Left cardiac atrium (tissue), 4 donors: ENCODE measurements at places on chromosomes 2 and 18.

- no peak for DNase-seq
Measured at GRCh38 chr2:203201426-203201825, 37.4 kb upstream of the CYP20A1 start.

GRCh38 chr2:73451263-73451972 lies 65.8 kb downstream of the ALMS1 start:
- DNase-seq, result no peak

DNA sequence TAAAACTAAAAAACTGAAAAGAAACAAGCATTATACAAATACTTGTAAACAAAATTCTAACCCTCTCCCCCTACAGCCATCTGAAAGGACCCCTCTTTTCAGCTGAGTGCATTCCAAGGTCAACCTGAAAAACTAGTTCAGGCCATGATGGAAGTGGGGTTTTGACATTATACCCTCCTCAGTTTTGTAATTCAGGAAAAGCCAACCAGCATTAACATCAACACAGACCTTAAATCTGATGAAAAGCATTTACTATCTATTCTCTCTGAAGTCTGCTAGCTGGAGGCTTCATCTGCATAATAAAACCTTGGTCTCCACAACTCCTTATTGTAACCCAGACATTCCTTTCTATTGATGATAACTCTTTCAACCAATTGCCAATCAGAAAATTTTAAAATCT lies 302.2 kb downstream of the CNTNAP5 start:
- DNase-seq, result no peak

DNA sequence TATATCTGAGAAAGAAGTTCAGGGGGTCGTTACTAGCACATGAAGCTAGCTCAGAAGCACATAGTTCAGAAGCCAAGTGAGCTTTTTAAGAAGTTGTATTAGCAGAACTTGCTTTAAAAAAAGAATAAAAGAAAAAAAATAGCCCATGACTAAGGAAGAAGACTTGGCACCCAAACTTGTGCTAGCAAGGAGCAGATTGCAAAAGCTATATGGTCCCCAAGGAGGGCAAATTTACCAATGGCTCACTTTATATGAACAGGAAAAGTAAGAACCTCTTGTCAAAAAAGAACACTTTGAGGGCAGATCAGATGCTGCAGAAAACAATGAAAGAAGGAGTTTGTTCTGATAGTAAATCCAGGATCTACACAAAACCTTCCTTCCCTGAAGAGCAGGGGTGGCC lies 486.5 kb upstream of the ACVR2A start:
- DNase-seq, result no peak

- no peak for DNase-seq
Measured at GRCh38 chr2:19185086-19185485, 173.3 kb downstream of the OSR1 start.

DNA sequence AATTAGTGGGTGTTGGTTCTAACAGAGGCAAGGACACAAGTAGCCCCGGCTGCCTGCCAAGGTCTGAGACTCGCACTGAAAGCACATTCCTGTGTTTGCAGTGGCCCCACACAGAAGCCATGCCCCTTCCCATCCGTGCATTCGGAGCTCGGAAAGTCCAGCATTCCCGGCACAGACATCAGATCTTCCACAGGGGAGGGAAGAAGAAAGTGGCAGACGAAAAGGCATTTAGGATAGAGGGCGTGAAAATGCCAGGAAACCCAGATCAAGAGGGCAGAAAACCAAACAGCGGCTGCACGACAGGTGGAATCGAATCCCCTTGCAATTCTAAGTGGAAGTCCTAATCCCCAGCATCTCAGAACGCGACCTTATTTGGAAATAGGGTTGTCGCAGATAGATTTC lies 105.5 kb upstream of the ASB18 start:
- no peak for DNase-seq

DNA sequence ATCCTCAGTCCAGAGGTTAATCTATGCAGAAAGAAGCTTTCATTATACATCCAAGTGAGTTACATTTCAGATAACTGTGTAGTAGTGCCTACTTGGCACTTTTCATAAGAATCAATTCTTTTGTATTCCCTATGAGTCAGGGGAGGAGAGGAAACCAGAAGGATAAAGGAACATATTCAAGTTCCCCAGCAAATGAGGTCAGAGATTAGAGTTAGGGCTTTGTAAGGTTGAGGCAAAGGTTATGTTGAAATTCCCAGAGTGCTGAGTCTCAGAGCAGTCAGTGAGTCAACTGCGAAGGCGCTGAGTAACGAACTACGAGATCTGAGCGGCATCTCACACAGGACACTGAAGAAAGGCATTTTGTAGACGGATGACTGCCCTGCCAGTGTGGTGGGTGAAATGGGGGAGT lies 25.1 kb upstream of the ME2 start:
- peak; percentile 35 for DNase-seq

DNA sequence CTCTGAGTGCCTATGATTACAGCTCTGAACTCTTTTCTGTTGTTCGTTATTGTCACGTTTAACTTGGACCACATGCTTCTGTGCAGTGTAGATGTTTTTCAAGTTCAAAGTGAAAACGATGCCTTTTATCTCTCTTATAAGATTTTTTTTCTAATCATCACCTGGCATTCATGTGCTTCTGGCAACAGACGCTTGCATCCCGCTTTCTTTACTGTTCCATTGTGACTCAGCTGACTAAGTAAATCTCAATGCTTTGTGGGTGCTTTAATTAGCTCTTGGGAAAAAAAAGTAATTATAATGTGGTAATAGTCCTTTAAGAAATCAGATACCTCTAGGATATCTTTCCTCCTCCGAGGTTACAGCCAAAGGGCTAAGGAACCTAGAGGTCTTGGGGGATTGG lies 31.2 kb upstream of the RMP24 start:
- no peak for DNase-seq
